Naive thymus-derived CD4-positive, alpha-beta T cell (primary cell): ENCODE measurements at places on chromosomes 1 and 21. TPM values are rescaled to one million over a fixed set of nuclear protein-coding genes. Genes with fewer than 3 reads are reported as not detected.
A peak's percentile ranks its signal among the peaks of the same experiment; 100 is the strongest.

The FOXD3 gene
- total RNA-seq: not detected

The MAGI3 gene
- 7.4 TPM for total RNA-seq

The LRRC71 gene
- not detected in 2 replicates for total RNA-seq

The TPR gene
- total RNA-seq: 162 TPM

The BATF3 gene
- total RNA-seq: 6.3 TPM

The TMOD4 gene
- 5.0 TPM for total RNA-seq

The SLC1A7 gene
- total RNA-seq: 0.16 TPM

The DMBX1 gene
- not detected for total RNA-seq

The TNFAIP8L2 gene
- 10.7 TPM for total RNA-seq

The ANKRD35 gene
- total RNA-seq: 0.58 and 0.71 TPM in 2 replicates

The KCNH1 gene
- not detected in 2 replicates for total RNA-seq

The ERMAP gene
- 5.0 and 6.1 TPM in 2 replicates for total RNA-seq

The AMY2A gene
- total RNA-seq: not detected

The HHIPL2 gene
- 0.49 TPM for total RNA-seq

GRCh38 chr1:101960142-101960541 is 36.6 kb downstream of the OLFM3 start:
- DNase-seq: no peak

DNA sequence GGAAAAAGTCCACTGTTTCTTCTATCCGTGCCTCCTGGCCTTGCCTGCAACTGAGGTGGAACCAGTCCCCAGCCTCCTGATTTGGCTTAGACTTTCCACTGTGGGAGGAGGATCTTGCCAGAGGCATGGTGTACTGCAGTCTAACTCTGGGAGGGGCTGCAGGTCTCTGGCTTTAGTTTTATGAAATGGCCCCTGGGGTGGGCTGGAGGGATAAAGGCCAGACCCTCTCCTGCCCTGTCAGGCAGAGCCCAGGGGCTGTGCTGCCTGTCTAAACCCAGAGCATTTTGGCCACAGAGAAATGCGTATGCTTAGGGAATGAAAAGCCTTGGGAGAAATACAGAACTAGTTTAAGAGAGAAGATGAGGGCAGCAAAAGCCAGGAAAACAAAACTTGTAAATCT is 73.0 kb downstream of the ABCA4 start:
- DNase-seq: no peak

- no peak for DNase-seq
Measured at GRCh38 chr1:161824618-161825017, 58.5 kb downstream of the ATF6 start.

GRCh38 chr1:236608930-236609726 is 4.8 kb upstream of the HEATR1 start:
- no peak for DNase-seq

DNA sequence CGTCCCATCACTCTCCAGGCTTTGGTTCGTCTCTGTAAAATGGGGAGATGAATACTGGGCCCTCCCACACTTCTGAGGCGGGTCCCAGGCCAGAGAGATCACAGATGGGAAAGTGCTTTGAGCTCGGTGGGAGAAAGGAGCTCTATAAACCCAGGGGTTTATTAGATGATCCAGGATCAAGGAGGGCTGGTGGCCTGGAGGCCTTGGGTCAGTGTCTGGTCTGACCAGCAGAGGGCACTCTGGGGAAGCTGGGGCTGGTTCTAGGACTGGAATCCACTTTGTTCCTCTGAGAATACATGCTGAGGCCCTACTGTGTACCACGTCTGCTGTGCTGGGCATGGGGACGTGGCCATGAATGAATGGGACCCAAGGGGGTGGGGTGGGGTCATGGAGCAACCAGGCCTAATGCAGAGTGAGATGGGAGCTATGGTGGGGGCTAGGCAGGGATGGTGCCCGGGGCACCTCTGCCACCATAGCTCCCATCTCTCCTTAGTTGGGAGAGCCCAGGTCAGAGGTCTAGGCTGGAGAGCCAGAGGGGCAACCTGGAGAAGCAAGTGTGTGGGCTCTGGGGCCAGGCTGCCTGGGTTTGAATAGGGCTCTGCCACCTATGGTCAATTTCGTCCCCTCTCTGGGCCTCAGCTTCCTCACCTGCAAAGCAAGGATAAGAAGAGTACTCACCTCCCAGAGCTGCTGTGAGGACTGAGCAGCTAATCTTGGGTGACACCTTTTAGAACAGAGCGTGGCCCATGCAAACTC is 9.0 kb upstream of the FAM131C start:
- no peak for DNase-seq

GRCh38 chr1:184110272-184111204 is 59.0 kb downstream of the TSEN15 start:
- DNase-seq: no peak

DNA sequence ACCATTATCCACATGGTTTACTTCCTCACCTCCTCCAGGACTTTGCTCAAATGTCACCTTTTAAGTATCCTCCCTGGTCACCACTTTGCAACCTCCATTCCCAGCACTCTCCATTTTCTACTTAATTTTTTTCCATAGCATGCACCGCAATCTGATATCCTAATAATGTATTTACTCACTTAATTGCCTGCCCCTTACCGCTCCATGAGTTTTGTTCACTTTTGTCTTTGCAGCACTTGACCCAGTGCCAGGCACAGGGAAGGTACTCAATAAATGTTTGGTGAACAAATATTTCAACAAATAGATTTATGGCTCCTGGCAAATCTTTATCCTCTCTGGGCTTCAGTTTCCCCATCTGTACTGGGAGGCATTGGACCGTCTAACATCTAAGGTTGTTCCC is 53.6 kb downstream of the UBE2T start:
- DNase-seq: no peak

- no peak for DNase-seq
Measured at GRCh38 chr1:78267513-78268218, 221.9 kb downstream of the GIPC2 start.

DNA sequence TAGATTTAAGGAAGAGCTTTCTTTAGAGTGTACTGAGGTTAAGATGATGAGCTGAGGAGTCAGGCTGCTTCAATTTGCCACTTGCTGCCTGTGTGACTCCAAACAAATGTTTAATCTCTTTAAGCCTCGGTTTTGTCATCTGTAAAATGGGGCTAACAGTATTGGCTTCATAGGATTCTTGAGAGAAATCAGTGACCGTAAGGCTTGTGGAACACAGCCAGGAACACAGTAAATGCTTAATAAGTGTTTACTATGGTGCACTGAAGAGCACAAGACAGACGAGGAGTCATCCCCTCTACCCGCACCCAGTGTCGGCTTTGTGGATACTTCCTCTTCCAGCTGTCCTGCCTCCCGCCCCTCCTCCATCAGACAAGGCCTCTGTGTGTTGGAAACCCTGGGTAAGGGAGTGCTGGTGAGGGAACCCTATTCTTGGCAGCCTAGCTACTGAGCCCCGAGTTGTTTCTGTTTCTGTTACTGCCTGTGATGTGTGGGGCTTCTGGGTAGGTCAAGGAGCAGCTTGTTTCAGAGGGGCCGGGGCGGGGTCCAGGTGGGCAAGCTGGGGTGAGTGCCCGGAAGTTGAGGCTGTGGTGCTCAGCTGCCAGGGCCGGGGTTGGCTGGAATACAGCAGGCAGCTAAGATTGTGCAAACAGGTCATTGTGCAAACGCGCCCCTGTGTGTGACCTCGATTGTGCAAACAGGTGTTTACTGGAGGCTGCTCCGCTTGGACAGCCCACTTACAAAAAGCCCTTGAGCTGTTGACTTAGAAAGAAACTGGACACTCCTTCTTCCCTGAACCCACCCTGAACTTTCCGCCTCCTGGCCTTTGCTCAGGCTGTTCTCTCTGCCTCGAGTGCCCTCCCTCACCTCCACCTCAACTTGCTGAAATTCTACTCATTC is 4.0 kb upstream of the CSF3R start:
- DNase-seq: no peak

- DNase-seq: peak; percentile 28
Measured at GRCh38 chr1:163071405-163072255, 2.5 kb downstream of the RGS4 start.

DNA sequence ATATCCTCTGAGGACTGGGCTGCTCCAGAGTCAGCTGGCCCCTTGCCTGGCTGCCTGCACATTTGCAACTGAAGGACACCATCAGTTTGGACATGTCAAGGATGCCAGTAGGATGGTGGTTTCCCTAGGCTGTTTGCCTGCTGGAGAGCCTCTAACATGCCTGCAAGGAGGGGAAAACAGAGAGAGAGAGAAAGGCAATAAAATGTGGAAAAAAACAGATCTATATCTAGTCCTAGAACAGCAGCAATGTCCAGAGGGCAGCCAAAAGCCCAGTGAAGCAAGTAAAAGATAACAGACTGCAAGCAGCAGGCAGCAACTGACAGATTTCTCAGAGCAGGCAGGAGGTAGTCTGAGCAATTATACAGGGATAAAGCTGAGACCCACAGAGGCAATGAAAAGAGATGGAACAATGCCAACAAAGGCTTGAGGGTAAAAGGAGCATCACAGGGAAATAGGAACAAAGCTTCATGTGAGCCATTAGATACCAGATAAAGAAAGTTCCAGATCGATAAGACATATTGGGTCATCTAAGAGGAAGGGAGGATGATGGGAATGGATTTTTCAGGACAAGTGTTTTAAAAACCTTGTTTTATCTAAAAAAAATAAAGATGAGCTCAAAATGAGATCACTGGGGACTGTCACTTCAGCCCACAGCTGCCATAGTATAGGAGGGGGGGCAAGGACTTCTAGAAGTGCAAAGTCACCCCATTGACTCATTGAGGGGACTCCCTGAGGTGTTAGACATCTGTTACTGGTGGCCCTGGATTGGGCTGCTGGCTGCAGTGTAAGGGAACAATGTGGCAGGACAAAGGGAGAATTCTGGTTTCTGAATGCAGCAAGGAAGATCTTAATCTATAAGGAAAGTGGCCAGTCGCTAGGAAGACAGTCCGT is 38.6 kb upstream of the GADD45A start:
- no peak for DNase-seq

- no peak for DNase-seq
Measured at GRCh38 chr1:176770066-176770465, 307.1 kb downstream of the PAPPA2 start.

- no peak for DNase-seq
Measured at GRCh38 chr1:145891143-145891542, 5.5 kb upstream of the ANKRD35 start.

DNA sequence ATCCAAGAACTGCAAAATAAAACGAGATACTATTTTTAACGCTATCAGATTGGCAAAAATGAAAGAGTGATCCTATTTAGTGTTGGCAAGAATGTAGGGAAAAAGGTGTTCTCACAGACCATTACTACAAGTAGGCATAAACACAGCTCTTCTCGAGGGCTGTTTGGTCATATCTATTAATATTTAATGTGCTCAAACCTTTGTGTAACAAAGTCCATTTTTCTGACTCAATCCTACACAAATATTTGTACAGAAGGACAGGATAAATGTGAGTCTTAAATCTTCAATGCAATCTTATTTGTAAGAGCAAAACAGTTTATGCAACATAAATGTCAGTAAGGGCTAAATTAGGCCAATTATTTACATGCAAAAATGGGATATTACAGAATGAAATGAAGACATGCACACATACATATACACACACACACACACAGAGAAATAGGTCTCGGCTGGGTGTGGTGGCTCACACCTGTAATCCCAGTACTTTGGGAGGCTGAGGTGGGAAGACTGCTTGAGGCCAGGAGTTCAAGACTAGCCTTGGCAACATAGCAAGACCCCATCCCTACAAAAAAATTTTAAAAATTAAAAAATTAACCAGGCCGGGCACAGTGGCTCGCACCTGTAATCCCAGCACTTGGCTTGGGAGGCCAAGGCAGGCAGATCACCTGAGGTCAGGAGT is 17.7 kb downstream of the DHCR24 start:
- DNase-seq: no peak

DNA sequence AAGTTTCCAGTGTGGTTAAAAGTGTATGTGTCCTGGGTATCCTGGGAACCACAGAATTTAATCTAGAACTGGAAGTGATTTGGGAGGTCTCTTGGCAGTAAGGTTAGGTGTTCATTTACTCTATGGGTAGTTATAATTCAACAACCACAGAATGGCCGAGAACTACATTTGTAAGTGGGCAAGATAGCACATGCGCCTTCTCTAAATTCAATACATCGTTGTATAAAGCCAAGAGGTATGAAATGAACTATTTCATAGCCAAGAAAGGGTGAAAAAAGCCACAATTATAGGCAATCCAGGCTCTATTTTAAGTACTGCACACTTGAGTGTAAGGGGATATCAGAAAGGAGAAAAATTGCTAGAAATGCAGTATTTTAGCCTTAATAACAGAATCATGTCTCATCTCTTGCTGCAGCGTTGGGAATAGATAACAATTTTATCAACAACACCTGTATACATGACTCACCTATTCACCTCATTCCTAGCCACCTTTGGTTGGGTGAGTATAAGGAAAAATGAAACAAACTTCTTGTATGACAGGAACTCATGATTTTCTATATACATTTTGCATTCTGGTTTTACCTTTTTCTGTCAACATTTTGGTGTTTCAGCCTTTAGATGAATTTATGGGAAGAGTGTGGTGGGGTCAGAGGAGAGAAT is 4.5 kb downstream of the SDCCAG8 start:
- DNase-seq: no peak

GRCh38 chr1:176515310-176515709 is 52.3 kb downstream of the PAPPA2 start:
- DNase-seq: no peak

DNA sequence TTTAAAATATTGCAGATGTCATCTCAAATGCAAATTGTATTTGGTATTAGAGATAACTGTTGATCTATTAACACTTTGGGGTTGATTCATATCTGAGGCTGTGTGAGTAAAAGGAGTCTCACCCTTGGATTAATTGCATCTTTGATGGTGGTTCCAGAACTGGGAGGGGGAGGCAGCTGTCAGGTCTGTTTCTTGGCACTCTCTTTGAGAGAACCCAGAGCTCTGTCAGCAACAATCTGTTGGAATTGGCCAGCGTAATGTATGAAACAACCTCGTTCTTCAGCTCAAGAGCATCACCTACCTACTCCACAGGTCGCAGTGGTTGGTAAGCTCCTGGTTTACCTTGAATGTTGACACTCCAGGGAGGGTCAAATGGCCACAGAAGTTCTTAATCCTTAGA is 424.1 kb downstream of the CAMTA1 start:
- DNase-seq: no peak

GRCh38 chr1:26079178-26079563 is 11.7 kb upstream of the TRIM63 start:
- DNase-seq: no peak

GRCh38 chr1:38741341-38741740 is 118.2 kb downstream of the RRAGC start:
- DNase-seq: no peak

GRCh38 chr1:228148196-228148861 is 1.4 kb upstream of the GJC2 start:
- no peak for DNase-seq
